CD4-positive, alpha-beta T cell treated with Interleukin-10 for 1 hour (primary cell): ENCODE measurements at places on chromosomes 11 and 22.

GRCh38 chr11:29315275-29315674 lies 701.6 kb downstream of the KCNA4 start:
- DNase-seq, result no peak

- DNase-seq, result no peak
Measured at GRCh38 chr22:45830531-45831245, 146.3 kb downstream of the WNT7B start.

DNA sequence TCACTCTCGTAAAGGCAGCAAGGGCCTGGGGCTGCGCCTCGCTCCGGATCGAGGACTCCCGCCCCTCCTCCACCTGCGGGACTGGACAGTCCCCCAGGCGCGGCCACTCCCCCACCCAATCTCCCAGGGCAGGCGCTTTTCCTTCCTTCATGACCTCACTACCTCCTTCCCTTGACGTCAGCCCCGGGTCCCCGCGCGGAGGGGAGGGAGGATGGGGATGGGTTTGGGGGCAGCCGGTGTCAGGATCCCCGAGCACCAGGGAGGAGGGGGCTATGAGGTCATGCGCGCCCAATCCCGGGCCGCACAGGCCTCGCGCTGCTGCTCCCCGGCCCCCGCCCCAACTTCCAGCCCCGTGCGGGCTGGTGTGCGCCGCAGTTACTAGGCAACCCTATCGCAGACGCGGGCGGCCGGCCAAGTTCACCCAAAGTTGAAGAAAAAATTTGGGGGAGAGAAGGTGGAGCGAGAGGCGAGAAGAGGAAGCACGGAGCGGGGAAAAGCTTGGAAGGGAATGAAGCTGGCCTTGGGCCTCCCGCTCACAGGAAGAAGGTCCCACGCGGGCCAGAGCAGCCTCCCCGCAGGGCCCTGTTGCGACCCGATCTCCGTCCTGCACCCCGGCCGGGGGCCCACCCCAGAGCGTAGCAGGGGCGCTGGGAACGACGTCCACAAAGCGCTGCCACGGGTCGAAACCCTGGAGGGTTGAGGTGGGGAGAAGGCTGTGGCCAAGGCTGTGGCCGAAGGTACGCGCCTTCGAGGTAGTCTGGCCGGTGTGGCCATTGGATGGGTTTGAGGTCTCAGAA lies 8.3 kb downstream of the WT1 start:
- DNase-seq, result peak; percentile 20

DNA sequence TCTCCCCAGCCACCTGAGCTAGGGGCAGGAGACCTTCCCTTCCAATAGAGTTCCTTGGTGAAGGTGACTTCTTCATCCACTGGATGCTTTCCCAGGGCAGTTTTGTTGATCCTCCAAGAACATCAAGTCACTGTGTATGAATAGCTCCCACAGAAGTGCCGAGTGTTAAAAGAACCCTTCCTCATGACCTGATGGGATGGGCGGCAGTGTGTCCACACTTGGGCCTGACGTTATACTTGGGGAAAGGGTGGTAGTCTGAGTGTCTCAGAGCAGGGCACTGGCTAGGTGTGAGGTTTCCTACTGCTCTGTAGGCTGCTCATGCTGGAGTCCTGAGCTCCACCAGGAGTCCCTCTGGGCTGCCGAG lies 7.6 kb upstream of the LYVE1 start:
- DNase-seq, result no peak

GRCh38 chr11:74838188-74838587 lies 89.5 kb downstream of the RNF169 start:
- no peak for DNase-seq

GRCh38 chr22:21642584-21643448 lies 714 bp downstream of the SDF2L1 start:
- DNase-seq, result peak; percentile 68

DNA sequence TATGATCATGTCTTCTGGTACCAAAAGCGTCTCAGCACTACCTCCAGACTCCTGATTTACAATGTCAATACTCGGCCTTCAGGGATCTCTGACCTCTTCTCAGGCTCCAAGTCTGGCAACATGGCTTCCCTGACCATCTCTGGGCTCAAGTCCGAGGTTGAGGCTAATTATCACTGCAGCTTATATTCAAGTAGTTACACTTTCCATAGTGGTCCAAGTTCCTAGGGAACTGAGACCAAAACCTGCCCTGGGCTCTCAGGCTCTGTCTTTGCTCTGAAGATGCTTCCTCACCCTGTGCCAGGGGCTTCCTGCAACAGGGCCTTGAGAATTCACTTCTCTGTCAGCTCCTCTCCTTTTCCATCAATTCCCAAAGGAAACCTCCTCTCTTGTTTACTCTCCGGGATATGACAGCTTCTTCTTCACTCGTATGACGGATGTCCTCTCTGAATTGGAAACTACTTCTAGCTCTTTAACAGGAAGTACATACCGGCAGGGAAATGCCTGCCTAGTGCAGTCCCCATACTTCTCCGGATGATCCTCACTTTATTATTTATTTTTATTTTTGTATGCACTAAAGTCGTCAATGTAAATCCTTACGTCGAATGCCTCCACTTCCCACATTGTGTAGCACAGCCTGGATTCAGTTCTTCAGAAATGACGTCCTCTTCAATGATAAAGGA lies 29.6 kb upstream of the PRAME start:
- DNase-seq, result no peak

GRCh38 chr22:25829237-25829636 lies 87.2 kb downstream of the MYO18B start:
- no peak for DNase-seq

GRCh38 chr11:61890529-61891330 lies 615 bp downstream of the FADS3 start:
- peak; percentile 34 for DNase-seq

GRCh38 chr11:48148749-48149148 lies 67.9 kb upstream of the OR4B1 start:
- DNase-seq, result no peak

GRCh38 chr11:127273593-127274327 lies 273.2 kb upstream of the KIRREL3 start:
- DNase-seq, result no peak

GRCh38 chr11:14230407-14230806 lies 128.6 kb downstream of the RRAS2 start:
- DNase-seq, result no peak

DNA sequence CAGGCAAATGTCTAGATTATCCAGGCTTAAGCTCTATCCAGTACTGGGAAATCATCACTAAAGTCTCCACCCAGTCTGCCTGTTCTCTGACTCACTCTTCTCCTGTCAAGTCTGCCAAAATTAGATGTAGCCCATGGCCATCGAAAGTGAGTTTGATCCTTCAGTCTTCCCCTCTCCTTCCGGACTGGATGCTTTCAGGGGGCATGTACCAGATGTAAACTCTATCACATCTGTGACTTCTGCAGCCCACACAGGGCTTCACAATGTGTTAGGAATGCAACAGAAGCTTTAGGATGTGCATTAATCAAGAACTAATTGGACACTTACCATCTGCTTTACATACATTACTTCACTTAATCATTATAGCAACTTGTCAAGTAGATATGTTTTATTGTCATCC lies 12.3 kb downstream of the ME3 start:
- no peak for DNase-seq

GRCh38 chr11:11265994-11266606 lies 87.0 kb downstream of the CSNK2A3 start:
- peak; percentile 55 for DNase-seq

- no peak for DNase-seq
Measured at GRCh38 chr11:117618302-117618981, 178.6 kb downstream of the DSCAML1 start.

GRCh38 chr11:65051398-65051858 lies 6.9 kb downstream of the NAALADL1 start:
- DNase-seq, result no peak

DNA sequence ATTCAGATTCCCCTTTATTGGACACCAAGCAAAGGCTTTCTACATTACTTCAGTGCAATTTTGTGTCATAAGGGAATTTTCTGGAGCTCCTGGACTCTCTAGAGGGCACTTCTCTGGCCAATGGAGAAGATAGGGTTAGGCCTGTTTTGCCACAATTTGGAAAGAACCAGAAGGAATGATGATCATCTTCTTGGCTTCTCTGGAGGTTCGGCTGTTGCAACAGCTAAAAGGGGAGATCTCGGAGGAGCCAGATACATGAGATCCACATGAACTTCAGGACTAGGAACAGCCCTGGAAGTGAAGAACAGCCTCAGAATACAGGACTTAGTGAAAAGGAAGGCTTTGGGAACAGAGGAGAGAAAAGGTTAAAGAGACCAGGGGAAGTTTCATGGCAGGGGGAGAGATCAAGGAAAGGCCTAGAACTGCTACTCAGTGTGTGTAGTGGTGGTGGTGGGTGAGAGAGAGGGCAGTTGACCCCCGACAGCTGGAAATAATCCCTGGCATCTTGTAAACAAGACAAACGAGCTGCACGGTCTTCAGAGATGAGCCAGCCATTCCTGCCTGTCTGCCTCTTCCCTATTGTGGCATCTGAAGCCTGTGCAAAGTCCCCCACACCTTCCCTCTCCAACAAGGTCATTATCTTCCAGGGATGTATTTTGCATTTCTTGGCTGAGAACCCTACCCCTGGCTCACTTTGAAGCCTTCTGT lies 83.8 kb downstream of the CCDC81 start:
- no peak for DNase-seq

DNA sequence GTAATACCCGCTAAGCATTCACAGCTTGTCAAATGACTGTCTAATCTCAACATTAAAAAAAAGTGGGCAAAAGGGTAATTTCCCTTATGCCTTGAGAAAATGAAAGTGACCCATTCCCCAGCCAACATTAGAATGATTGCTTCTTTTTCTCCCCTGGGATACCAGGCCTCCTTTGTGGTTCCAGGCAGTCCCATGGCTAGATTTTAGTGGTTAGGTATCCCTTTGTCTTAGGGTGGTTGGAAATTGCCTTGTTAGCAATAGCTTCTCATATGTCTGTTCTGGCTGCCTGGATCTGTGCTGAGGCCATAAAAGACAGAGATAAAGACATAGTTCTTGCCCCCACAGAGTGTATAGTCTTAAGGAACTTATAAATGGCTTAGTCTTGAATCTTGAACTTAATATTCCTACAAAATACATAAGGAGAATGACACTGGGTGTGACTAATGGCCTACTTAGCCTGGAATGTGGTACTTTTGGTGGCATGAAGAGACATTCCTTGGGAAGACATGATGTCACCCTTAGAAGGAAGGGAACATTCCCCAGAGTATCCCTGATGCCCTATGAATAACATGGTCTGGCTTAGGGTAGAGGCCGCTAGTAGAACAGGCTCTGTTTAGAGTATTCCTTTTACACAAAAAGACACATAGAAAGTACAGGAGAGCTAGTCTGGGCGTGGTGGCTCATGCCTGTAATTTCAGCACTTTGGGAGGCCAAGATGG lies 90.3 kb downstream of the ZBTB16 start:
- no peak for DNase-seq

GRCh38 chr22:24104307-24105012 lies 76.8 kb upstream of the SUSD2 start:
- no peak for DNase-seq

DNA sequence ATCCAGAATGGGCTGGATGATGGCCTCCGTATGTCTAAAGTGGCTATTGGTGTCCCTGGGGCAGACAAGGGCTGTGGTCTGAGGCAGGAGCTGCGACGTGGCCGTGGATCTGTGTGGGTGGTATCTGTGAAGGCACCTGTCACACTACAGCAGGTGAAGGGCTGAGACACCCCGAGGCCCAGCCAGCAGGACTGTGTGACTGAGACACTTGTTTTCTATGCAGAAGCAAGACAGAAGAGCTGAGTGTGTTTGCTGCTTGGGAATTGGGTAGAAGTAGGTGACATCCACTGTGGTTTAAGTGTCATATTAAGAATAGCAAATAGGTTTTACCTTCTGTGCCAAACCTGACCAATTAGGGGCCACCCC lies 35.0 kb downstream of the AMPD3 start:
- no peak for DNase-seq

DNA sequence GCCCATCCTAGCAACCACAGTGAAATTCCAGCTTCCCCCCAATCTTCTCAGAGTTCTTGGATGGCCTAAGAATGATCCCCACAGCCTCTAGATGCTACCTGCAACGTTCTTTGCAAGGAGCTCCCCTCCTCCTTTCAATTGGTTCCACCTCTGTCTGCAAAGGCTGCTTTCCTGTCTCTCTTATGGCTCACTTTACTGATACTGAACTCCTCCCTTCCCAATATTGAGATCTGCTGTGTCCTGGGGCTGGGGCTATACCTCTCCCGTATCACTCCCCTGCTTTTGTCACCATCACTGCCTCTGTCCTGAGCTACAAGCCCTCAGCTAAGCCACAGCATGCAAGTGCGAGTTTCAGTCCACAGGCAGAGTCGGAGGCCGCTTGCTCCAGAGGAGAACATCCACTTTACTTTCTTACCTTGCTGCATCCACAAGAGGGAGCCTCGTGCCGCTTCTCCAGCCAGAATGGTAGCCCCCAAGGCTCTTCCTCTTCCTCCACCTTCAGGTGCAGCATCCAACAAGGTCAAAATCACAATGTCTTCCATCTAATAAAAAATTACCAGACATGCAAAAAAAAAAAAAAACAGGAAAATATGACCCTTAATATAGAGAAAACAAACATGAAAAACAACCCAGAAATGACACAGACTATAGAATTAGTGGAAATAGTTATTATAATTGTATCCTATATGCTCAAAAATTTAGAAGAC lies 48.6 kb upstream of the TMEM45B start:
- peak; percentile 23 for DNase-seq

DNA sequence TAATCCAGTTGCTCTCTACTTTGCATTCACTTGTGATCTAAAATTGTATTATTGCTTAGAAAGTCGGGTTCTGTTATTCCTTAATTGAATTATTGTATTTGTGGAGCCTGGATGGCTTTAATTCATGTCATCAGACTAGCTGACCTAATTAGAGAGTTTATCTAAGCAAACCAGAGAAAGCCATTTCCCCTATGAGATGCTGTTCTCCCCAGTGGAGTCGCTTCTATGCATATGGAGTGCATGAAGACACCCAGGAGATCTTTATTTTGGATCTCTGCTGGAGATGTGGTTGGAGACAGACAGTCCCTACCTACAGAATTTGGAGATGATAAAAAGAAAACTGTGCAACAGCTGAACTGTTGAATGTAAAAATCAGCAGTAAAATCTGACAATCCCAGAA lies 45.2 kb upstream of the MYO18B start:
- DNase-seq, result no peak

- DNase-seq, result no peak
Measured at GRCh38 chr11:33500861-33501479, 199.7 kb downstream of the C11orf91 start.

DNA sequence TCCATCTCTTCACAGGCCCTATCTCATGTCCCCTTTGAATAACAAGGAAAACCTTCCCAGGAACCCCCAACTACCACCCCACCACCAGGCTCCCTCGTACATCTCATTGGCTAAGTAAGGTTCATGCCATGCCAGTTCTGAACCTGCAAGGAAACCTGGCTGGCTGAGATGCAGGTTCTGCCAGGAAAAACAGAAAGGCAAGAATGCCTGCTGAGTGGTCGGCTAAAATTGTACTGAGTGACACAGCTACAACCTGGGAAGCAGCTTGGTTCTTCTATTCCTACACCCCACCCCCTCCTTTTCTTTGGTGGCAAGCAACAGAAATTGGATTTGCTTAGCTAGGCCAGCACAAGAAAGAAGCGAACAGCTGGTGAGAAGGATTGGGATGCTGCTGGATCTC lies 36.1 kb upstream of the TSPAN18 start:
- DNase-seq, result no peak

- DNase-seq, result no peak
Measured at GRCh38 chr22:49303781-49304461, 523.8 kb downstream of the BRD1 start.
